MCF 10A (cell line): ENCODE measurements at places on chromosomes 3 and 15.

DNA sequence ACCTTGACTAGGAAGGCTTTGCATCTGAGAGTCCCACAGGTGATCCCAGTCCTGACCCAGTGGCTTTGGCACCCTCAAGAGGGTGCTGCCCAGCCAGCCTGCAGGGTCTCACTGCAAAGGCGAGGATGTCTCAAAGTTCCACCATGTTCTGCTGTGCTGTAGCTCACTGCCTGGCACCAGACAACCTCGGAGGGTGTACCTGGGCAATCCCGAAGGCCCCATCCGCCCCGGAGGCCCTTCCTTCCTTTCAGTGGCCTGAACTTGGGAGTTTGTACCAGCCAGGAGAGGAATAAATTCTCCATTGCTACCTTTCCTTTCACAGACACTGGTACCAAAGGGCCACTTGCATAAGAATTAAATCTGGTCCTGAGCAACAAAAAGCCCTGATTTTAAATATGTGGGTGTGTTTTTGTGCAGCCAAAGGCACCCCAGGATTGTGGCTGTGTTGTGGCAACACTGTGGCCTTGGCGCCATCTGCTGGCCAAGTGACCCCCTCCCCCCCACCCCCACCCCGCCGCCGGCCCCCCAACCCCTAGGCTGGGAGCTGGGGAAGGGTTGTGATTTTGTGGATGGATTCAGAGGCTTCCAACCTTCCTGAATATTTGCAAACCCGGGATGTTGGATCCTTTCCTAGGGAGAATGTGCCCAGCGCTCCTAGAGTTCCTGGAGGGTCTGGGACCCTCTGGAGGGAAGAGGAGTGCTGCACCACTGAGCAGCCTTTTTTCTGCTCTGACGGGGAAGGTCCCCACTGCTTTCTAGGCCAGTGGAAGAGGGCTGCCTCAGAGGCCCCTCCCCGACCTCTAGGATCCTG lies 9.7 kb upstream of the PTPN23 start:
- no peaks in the 10 kb centered on the region for H3K36me3 ChIP-seq
- H3K27ac ChIP-seq = no peak overlapping the region
- no peak overlapping the region for H3K4me3 ChIP-seq
- H3K27me3 ChIP-seq = peaks cover 12% of the 10 kb centered on the region

GRCh38 chr3:52703341-52703740 lies 2.2 kb downstream of the GLT8D1 start:
- no peak for DNase-seq
- H3K36me3 ChIP-seq = peaks cover 11% of the 10 kb centered on the region

- no peaks in the 10 kb centered on the region for H3K27me3 ChIP-seq
- H3K4me1 ChIP-seq = peaks cover 8% of the 10 kb centered on the region
- H3K36me3 ChIP-seq = no peaks in the 10 kb centered on the region
- no peak overlapping the region for H3K4me3 ChIP-seq
- no peak overlapping the region for H3K27ac ChIP-seq
Measured at GRCh38 chr15:39367596-39367995, 213.3 kb upstream of the THBS1 start.

DNA sequence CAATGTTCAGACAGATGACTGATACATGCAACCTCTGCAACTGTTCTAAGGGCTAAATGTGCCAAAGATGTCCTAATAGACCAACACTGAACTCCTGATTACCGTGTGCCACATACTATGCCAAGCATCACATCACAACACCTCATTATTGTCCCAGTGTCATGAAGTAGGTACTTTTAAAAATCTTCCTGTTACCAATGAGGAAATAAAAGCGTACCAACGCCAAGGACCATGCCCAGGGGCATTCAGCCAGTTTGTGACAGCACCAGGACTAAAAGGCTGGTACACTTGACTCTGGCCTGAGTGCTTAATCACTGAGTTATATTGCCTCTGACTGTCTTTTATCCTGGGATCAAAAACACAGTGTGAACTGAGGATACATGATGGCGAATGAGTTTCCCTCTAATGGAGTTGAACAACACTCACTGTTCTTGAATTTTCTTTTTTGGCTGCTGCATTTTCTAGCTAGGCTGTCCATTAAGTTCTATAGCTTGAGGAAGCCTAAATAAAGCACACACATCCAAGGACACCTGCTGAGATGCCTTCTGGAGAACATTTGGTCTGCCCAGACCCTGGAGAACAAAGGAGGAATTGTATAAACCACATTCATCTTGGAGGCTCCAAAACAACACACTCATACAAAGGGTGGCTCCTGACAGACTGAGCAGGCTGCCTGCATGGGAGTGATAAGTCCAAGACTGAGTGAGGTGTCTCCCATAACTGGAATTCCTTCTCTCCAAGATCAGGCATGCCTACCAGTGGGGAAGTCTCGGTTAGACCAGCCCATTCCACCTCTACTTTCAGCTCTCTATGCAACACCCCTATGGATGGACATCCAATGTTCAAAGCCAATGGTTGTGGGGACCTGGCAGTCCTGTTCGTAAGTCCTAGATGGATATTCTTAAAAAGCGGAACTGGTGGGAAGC lies 126.7 kb upstream of the PRICKLE2 start:
- H3K36me3 ChIP-seq = peaks cover 5% of the 10 kb centered on the region
- H3K4me1 ChIP-seq = peaks cover 41% of the 10 kb centered on the region
- H3K27ac ChIP-seq = peak overlapping the region; percentile 86
- no peak overlapping the region for H3K4me3 ChIP-seq

- H3K27ac ChIP-seq = no peak overlapping the region
- no peaks in the 10 kb centered on the region for H3K27me3 ChIP-seq
- no peak overlapping the region for H3K4me3 ChIP-seq
- peaks cover 30% of the 10 kb centered on the region for H3K4me1 ChIP-seq
- DNase-seq = no peak
- H3K36me3 ChIP-seq = peaks cover 6% of the 10 kb centered on the region
Measured at GRCh38 chr3:100546020-100546744, 53.8 kb downstream of the TMEM45A start.

DNA sequence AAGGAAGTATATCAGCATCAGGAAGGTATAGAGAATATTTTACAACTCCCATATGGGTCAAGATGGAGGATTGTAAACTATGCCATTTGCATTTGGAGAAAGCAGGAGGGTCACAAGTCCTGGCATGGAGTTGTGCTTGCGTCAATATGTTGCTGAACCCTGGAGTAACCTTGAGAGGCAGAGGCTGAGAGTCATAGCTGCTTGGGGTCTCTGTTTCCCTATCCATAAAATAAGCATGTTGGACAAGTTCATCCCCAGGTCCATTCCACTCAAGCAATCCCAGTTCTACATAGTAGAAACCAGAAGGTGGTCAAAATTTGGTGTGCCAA lies 273.6 kb downstream of the MECOM start:
- no peaks in the 10 kb centered on the region for H3K27me3 ChIP-seq
- no peak overlapping the region for H3K27ac ChIP-seq
- no peaks in the 10 kb centered on the region for H3K36me3 ChIP-seq
- DNase-seq = no peak
- H3K4me1 ChIP-seq = no peaks in the 10 kb centered on the region

DNA sequence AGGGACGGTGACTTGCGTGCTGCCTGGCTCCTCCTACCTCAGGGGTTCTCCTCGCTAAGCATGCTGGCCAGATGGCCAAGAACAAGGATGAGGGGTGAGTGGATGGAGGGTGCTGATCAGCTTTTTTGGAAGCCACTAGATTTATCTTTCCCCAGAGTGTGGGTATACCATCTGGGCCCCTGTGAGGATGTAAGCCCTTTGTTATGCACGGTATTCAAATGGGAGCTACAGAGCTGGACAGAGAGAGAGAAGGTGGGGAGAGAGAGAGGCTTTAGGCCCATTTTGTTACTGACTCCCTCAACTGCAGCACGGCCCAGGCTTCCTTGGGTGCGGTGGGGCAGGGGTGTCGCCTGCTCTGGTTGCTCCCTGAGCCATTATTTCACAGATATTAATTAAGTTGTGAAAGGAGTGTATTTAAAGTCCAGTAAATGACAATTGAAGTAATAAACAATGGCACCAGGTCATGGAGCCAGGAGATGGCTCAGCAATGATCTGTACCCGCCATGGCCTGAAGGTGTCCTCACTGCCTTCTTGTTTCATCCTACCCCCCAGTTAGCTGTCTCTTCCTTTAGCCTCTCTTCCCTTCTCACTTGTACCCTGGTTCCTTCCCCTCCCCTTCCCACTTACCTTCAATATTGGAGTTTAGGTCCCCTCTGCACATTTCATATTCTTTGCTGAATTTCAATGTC lies 158.0 kb downstream of the CLSTN2 start:
- H3K27me3 ChIP-seq = peaks cover 1% of the 10 kb centered on the region
- no peak overlapping the region for H3K4me3 ChIP-seq
- H3K36me3 ChIP-seq = no peaks in the 10 kb centered on the region
- H3K27ac ChIP-seq = no peak overlapping the region
- no peak for DNase-seq

DNA sequence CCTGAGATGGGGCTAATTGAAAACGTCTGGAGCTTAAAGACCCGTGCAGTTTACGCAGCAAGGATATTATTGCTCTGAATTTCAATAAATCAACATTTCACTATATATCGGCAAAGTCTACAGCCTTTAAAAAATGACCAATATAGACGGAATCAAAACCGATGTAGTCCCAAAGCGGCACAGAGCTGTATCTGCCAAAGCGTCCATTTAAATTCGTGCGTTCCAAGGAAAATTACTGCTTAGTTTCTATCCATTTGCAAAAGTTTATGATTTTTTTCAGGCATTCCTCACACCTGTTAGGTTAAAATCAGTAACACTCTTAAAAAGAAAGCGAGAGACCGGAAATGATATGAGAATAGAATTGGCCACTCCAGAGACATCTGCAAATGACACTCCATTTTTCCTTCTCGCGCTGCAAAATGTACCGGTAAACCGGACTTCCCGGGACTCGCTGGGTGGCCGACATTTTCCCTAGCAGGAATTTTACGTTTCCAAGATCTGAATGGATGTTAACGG lies 777 bp upstream of the EIF4A2 start:
- peaks cover 15% of the 10 kb centered on the region for H3K4me1 ChIP-seq
- H3K27ac ChIP-seq = peak overlapping the region; percentile 99
- no peaks in the 10 kb centered on the region for H3K27me3 ChIP-seq
- peaks cover 48% of the 10 kb centered on the region for H3K36me3 ChIP-seq

DNA sequence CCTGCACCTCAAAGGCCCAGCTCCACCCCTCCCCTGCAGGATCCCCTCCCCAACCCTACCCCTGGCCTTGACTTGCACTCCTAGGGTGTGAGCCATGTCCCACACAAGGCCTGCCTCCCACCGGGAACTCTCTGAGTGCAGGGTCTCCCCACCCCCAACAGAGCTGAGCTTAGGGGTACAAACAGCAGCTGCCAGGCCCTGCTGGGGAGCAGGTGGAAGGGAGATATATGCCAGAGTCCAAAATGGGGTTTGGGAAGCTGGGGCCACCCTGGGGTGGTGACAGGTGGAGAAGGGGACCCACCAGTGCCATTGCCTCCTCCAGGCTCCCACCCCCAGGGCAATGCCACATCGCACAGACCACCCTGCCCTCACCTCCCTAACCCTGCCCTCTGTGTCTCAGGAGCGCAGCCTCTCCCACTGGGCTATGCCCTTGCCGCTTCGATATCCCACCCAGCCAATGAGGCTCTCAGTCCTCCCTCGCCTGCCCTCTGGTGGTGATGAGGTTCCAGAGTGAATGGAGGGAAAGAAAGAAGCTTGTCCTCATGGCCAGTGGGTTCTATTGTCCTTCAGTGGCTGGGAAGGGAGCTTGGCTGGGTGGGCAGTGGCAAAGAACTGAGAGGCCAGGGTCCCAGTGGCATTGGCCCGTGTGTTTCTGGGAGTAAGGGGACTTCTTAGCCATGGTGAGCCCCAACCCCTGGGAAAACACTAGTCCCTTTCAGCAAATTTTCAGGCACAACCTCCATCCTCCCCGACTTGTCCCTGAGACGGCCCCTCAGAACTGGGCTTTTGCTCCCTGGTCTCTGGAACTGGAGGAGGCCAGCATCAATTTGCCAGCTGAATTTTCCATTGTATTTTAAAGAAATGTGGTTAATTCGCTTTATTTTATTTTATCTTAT lies 46.8 kb downstream of the CYP11A1 start:
- DNase-seq = peak; percentile 66
- no peaks in the 10 kb centered on the region for H3K27me3 ChIP-seq
- H3K4me3 ChIP-seq = no peak overlapping the region
- no peak overlapping the region for H3K27ac ChIP-seq
- no peaks in the 10 kb centered on the region for H3K4me1 ChIP-seq

GRCh38 chr15:29682361-29682760 lies 139.9 kb downstream of the TJP1 start:
- no peaks in the 10 kb centered on the region for H3K36me3 ChIP-seq
- no peak overlapping the region for H3K27ac ChIP-seq
- DNase-seq = no peak

DNA sequence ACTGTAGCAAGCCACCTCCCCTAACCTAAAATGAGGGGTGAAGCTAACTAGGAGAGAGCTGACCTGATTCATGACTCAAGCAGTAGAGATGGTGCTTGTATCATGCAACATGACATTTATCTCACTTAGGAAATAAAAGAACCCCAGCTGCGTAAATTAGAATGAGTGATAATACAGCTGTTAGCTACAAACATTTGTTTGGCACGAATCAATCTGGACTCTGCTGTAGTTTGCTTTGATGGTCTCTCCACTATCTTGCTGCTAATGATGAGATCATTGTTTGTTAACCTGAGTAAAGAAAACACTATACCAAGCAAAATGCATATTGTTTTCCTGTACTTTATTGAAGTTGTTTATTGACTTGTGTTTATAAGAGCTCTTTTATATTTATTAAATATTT lies 92.6 kb downstream of the ALDH1A2 start:
- no peak overlapping the region for H3K4me3 ChIP-seq
- no peaks in the 10 kb centered on the region for H3K27me3 ChIP-seq
- H3K4me1 ChIP-seq = no peaks in the 10 kb centered on the region
- DNase-seq = no peak

- no peaks in the 10 kb centered on the region for H3K27me3 ChIP-seq
- H3K36me3 ChIP-seq = no peaks in the 10 kb centered on the region
- DNase-seq = no peak
- H3K4me3 ChIP-seq = no peak overlapping the region
Measured at GRCh38 chr3:155420881-155421486, 127.5 kb upstream of the STRIT1 start.

DNA sequence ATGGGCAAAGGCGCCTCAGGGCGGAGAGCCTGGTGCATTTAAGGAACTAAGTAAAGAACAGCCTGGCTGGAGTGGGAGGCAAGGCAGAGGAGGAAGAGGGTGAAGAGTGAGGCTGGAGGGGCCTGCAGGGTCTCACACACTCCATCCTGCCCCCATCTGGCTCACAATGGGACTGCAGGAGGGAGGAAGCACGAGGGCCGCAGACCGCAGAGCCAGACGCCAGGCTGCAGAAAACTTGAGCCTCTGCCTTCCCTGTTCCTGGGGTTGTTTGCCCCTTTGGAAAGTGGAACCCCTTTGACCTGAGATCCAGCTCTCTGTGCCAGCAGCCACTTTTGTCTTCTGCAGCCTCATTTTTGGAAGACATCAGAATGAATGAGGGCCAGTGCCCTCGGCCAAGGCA lies 138.0 kb downstream of the SRGAP3 start:
- peaks cover 11% of the 10 kb centered on the region for H3K36me3 ChIP-seq
- peaks cover 5% of the 10 kb centered on the region for H3K4me1 ChIP-seq
- no peak overlapping the region for H3K4me3 ChIP-seq
- no peak overlapping the region for H3K27ac ChIP-seq
- no peak for DNase-seq
